Karpas-422 (cell line): ENCODE measurements at places on chromosomes 2 and 18. TPM values are rescaled to one million over a fixed set of nuclear protein-coding genes. Genes with fewer than 3 reads are reported as not detected.

The SESTD1 gene
- 0.04 and 0.07 TPM in 2 replicates for total RNA-seq

The GALNT13 gene
- not detected in 2 replicates for total RNA-seq

The HOXD3 gene
- total RNA-seq = not detected in 2 replicates

GRCh38 chr18:49100226-49100968 lies 149.6 kb upstream of the SMAD7 start:
- no peak for DNase-seq

GRCh38 chr2:59798687-59799232 lies 754.7 kb downstream of the BCL11A start:
- no peak for DNase-seq

GRCh38 chr18:9688036-9688741 lies 19.9 kb upstream of the RAB31 start:
- DNase-seq = no peak

- no peak for DNase-seq
Measured at GRCh38 chr2:8310557-8311455, 371.1 kb upstream of the ID2 start.

GRCh38 chr2:43448822-43449110 lies 147.1 kb downstream of the THADA start:
- no peak for DNase-seq

DNA sequence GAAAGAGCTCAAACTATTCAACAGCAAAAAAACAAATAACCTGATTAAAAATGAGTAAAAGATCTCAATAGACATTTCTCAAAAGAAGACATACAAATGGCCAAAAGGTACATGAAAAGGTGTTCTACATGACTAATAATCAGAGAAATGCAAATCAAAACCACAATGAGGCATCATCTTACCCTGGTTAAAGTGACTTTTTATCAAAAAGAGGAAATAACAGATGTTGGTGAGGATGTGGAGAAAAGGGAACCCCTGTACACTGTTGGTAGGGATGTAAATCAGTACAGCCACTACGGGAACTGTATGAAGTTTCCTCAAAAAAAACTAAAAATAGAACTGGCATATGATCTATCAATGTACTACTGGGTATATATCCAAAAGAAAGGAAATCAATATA lies 39.8 kb upstream of the TMEM163 start:
- DNase-seq = peak; percentile 92

GRCh38 chr18:1468550-1468949 lies 563.9 kb downstream of the ADCYAP1 start:
- DNase-seq = no peak

The FSIP2 gene
- not detected in 2 replicates for total RNA-seq

GRCh38 chr2:120503793-120504571 lies 158.0 kb downstream of the INHBB start:
- no peak for DNase-seq

The REG1A gene
- not detected in 2 replicates for total RNA-seq

The LOXHD1 gene
- not detected in 2 replicates for total RNA-seq

The TMEM247 gene
- total RNA-seq = not detected in 2 replicates

- DNase-seq = no peak
Measured at GRCh38 chr2:28355521-28356094, 37.0 kb upstream of the FOSL2 start.

The KLHL30 gene
- not detected in 2 replicates for total RNA-seq

The CXCR1 gene
- total RNA-seq = not detected in 2 replicates

DNA sequence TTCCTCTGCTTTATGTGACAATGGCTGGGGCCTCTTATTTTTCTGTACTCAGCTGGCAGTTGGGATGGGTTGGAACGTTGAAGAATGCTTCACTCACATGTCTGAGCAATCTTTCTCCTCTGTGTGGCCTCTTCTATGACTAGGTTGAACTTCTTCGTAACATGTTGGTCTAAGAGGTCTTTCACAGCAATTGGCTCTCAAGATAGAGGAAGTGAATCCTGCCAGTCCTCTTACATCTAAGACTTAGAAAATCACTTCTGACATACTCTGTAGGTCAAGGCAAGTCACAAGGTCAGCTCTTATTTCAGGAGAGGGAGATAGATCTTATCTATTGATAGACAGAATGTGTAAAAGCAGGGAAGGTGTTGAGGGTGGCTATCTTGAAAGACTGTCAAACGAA lies 174.1 kb downstream of the NYAP2 start:
- DNase-seq = peak; percentile 48

- no peak for DNase-seq
Measured at GRCh38 chr2:70850925-70851324, 15.3 kb upstream of the CD207 start.

DNA sequence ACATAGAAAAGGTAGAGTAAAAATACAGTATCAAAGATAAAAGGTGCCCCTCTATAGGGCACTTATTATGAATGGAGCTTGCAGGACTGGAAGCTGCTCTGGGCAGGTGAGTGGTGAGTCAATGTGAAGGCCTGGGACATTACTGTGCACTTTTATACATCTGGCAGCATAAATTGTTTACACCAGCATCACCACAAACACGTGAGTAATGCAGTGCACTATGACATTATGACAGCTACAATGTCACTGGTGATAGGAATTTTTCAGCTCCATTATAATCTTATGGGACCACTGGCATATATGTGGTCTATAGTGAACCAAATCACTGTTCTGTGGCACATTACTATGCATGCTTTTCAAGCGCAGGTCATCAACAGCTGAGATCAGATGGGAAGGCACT lies 48.1 kb downstream of the TPGS2 start:
- no peak for DNase-seq

GRCh38 chr2:75077909-75078308 lies 119.5 kb downstream of the POLE4 start:
- DNase-seq = no peak

The HTR2B gene
- total RNA-seq = not detected in 2 replicates

The PARD6G gene
- total RNA-seq = not detected in 2 replicates

DNA sequence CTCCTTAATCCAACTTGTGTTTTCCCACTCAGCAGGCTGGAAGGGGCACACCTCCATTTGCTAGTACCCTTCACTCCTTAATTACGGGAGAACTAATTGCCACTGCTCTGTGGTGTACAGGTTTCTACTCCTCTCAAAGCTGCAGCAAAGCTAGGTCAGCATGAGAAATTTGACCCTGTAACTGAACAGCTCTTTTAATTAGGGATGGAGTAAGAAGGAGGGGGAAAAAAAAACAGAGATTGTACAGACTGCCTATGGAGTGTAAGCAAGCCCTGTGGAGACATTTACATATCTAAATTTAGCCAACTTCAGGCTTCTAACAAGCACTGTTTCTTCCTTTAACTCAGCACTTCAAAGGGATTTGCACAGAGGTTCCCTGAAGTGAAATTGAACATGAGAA lies 629.7 kb upstream of the SETBP1 start:
- DNase-seq = no peak
